ENCODE measurements at places on chromosomes 6 and 20. TPM values are rescaled to one million over a fixed set of nuclear protein-coding genes. Genes with fewer than 3 reads are reported as not detected.

SYCP2 gene
- 0.41 TPM for total RNA-seq

B3GAT2 gene
- not detected for total RNA-seq

DACT2 gene
- total RNA-seq, result 0.15 TPM

ANKRD66 gene
- not detected for total RNA-seq

ELOVL2 gene
- total RNA-seq, result 6.8 TPM

KIAA1755 gene
- 0.13 TPM for total RNA-seq

PSORS1C1 gene
- total RNA-seq, result 6.1 TPM

CALHM4 gene
- total RNA-seq, result not detected

HFE gene
- 10.1 TPM for total RNA-seq

JPH2 gene
- total RNA-seq, result 3.2 TPM

LTB gene
- not detected for total RNA-seq

CHD6 gene
- 4.9 TPM for total RNA-seq

HLA-DPB1 gene
- not detected for total RNA-seq

GRM4 gene
- 0.29 TPM for total RNA-seq

COL9A1 gene
- total RNA-seq, result not detected

SERPINB1 gene
- total RNA-seq, result 54.0 TPM

CCN6 gene
- not detected for total RNA-seq

RRAGD gene
- total RNA-seq, result 5.2 TPM

RIPPLY2 gene
- not detected for total RNA-seq

AIF1 gene
- not detected for total RNA-seq

POPDC3 gene
- total RNA-seq, result 27.8 TPM

SEC23B gene
- 59.9 TPM for total RNA-seq

TGM3 gene
- not detected for total RNA-seq

PDE7B gene
- 0.83 TPM for total RNA-seq

RAB44 gene
- total RNA-seq, result 0.03 TPM

CCM2L gene
- 0.45 TPM for total RNA-seq

EEF1A2 gene
- total RNA-seq, result 140 TPM

KCNQ5 gene
- 1.4 TPM for total RNA-seq

OR2H2 gene
- not detected for total RNA-seq

TINAG gene
- total RNA-seq, result not detected

COL21A1 gene
- total RNA-seq, result 0.76 TPM

MAS1 gene
- not detected for total RNA-seq

PDE10A gene
- total RNA-seq, result 25.5 TPM

LBP gene
- total RNA-seq, result 1.2 TPM

CRYBG1 gene
- total RNA-seq, result 0.74 TPM

SNAI1 gene
- 15.2 TPM for total RNA-seq

THEMIS gene
- total RNA-seq, result not detected

AKAP12 gene
- 143 TPM for total RNA-seq

PPP1R10 gene
- 45.7 TPM for total RNA-seq

PREP gene
- 37.4 TPM for total RNA-seq

C6orf52 gene
- 2.1 TPM for total RNA-seq

SNAP91 gene
- total RNA-seq, result 0.14 TPM

FOXS1 gene
- total RNA-seq, result 0.41 TPM

MCCD1 gene
- not detected for total RNA-seq

NKAIN4 gene
- total RNA-seq, result 5.2 TPM

NT5E gene
- 31.0 TPM for total RNA-seq

PROKR2 gene
- total RNA-seq, result not detected

ARFRP1 gene
- 36.1 TPM for total RNA-seq

MATN4 gene
- total RNA-seq, result 0.15 TPM

Data from A549 treated with GW870086 at 1 μM for 4 hours (cell line).